CD8-positive, alpha-beta memory T cell (primary cell): ENCODE measurements at places on chromosomes 2 and 18. TPM values are rescaled to one million over a fixed set of nuclear protein-coding genes. Genes with fewer than 3 reads are reported as not detected.

- H3K4me3 ChIP-seq: no peak overlapping the region
- peaks cover under 1% of the 10 kb centered on the region for H3K36me3 ChIP-seq
- H3K4me1 ChIP-seq: no peaks in the 10 kb centered on the region
- DNase-seq: no peak
- H3K27me3 ChIP-seq: no peaks in the 10 kb centered on the region
Observed at GRCh38 chr18:47141289-47141688, 9.0 kb downstream of the HDHD2 start.

NT5C1B gene
- total RNA-seq: not detected

DNA sequence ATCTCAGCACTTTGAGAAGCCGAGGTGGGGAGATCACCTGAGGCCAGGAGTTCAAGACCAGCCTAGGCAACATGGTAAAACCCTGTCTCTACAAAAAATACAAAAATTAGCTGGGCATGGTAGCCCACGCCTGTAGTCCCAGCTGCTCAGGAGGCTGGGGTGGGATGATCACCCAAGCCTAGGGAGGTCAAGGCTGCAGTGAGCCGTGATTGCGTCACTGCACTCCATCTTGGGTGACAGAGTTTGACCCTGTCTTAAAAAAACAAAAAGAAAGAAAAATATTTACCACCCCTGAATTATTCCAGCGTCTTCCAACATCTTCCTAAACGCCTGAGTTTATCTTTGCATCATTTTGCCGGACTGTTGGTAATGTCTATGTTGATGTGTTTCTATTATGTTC lies 6.2 kb upstream of the IGFBP5 start:
- no peaks in the 10 kb centered on the region for H3K4me1 ChIP-seq
- H3K27me3 ChIP-seq: peaks cover 6% of the 10 kb centered on the region
- DNase-seq: no peak
- no peak overlapping the region for H3K4me3 ChIP-seq
- H3K36me3 ChIP-seq: no peaks in the 10 kb centered on the region

- no peak overlapping the region for H3K4me3 ChIP-seq
- H3K36me3 ChIP-seq: no peaks in the 10 kb centered on the region
- H3K27me3 ChIP-seq: no peaks in the 10 kb centered on the region
- no peak overlapping the region for H3K27ac ChIP-seq
- peaks cover 8% of the 10 kb centered on the region for H3K4me1 ChIP-seq
- DNase-seq: no peak
Observed at GRCh38 chr18:3132700-3133099, 87.1 kb downstream of the MYOM1 start.

GRCh38 chr2:50584185-50584584 lies 447.7 kb downstream of the NRXN1 start:
- no peaks in the 10 kb centered on the region for H3K27me3 ChIP-seq
- DNase-seq: no peak
- H3K4me1 ChIP-seq: no peaks in the 10 kb centered on the region
- H3K27ac ChIP-seq: no peak overlapping the region
- no peak overlapping the region for H3K4me3 ChIP-seq

DNA sequence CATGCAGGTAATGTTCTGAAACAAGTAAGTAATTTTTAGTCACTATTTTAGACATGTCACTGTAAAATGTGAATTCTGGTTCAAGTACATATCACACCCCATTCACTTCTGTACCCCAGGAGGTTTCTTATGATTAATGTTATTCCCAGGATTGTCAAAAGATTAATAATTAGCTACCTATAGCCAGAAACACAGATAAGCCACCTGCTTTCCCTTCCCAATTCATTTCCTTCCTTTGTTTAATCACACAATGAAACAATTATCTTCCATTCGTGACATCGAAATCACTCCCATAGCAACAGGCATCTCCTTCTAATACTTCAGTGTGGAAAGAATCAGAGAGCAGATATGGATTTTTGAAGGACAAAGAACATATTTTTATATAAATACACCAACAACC lies 1650.3 kb upstream of the CELF4 start:
- DNase-seq: no peak
- no peaks in the 10 kb centered on the region for H3K27me3 ChIP-seq
- no peaks in the 10 kb centered on the region for H3K4me1 ChIP-seq
- H3K36me3 ChIP-seq: no peaks in the 10 kb centered on the region
- no peak overlapping the region for H3K27ac ChIP-seq

DNA sequence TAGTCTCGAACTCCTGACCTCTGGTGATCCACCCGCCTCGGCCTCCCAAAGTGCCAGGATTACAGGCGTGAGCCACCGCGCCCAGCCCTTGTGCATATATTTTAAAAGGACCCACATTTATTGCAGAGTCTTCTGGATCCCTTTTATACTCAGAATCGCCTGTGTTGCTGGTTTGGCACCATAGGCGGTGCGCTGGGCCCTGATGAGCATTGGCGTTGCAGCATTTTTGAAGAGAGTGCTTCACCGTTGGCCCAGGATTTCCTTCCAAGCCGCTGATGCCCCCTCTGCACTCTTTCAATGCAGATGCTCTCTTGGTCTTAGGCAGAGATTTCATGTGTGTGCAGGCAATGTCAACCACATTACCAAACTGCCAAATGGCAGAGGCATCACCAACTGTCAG lies 13.5 kb upstream of the TFCP2L1 start:
- no peaks in the 10 kb centered on the region for H3K4me1 ChIP-seq
- no peak overlapping the region for H3K4me3 ChIP-seq
- no peak overlapping the region for H3K27ac ChIP-seq

GKN2 gene
- total RNA-seq: not detected

DNA sequence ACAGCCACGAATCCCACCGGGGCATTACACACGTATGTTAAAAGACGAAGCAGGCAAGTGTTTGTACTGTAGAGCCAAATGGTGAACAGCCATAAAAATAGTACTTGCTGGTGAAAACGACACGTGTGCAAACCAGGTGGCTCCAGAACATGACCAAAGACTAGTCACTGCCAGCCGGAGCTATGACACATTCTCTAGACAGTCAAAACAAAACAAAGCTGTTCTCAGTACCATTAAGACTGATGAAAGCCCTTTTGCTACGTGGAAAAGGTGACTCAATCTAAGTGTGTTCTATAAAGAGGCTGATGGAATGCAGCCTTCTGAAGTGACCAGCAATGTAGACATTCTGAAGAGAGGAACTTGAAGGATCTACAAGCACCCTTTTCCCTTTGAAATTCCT lies 367.7 kb upstream of the NETO1 start:
- H3K27ac ChIP-seq: no peak overlapping the region
- H3K4me1 ChIP-seq: no peaks in the 10 kb centered on the region
- H3K36me3 ChIP-seq: no peaks in the 10 kb centered on the region
- no peak overlapping the region for H3K4me3 ChIP-seq

DNA sequence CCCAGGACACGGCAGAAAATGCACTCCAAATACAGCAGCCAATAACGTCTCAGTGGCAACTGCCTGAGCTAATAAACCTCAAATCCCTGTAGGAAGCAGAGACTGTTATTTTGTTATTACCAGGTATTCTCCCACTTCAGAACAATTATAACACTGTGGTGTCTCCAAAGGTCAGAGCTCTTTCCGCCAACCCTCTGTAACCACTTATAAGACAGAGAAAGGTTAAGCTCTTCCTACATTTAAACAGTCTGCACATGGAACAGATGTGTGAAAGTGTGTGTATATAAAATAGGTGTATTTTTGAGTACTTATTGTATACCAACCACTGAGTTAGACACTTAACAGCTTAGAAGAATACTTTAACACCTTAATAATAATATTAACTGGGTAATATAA lies 64.1 kb downstream of the FBXO15 start:
- H3K4me1 ChIP-seq: peaks cover 20% of the 10 kb centered on the region
- no peak overlapping the region for H3K27ac ChIP-seq
- no peak for DNase-seq

DNA sequence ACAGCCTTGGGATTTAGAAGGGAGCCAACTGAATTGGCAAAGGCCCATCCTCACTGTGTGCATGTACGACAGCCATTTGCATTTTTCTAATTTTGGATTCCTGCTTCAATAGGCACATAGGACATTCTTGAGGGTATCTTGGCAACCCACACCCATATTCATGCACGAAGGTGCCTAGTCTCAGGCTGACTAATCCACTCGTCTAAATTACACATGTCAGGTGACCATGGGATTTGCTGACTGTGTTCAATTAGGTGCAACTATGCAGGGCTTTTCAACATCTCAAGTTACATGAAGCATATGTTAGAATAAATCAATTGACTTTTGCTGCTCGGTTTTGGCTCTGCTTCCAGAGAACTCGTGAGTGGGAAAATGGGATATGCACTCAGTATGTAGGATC lies 249.7 kb downstream of the SP3 start:
- H3K4me1 ChIP-seq: no peaks in the 10 kb centered on the region
- H3K4me3 ChIP-seq: no peak overlapping the region

- peaks cover 34% of the 10 kb centered on the region for H3K36me3 ChIP-seq
- H3K27ac ChIP-seq: no peak overlapping the region
- no peaks in the 10 kb centered on the region for H3K27me3 ChIP-seq
- H3K4me3 ChIP-seq: peak overlapping the region; percentile 6
- H3K4me1 ChIP-seq: peaks cover 54% of the 10 kb centered on the region
Observed at GRCh38 chr2:61179701-61180639, 18.0 kb downstream of the C2orf74 start.

TRIM43 gene
- not detected for total RNA-seq
